B cell (primary cell): ENCODE measurements at places on chromosomes 2 and 18. TPM values are rescaled to one million over a fixed set of nuclear protein-coding genes. Genes with fewer than 3 reads are reported as not detected.

AFF3 gene
- 826 and 830 TPM in 2 replicates for total RNA-seq

IL1RL2 gene
- not detected in 2 replicates for total RNA-seq

- H3K27ac ChIP-seq, result no peak overlapping the region
- no peaks in the 10 kb centered on the region for H3K4me1 ChIP-seq
- DNase-seq, result no peak
- no peaks in the 10 kb centered on the region for H3K27me3 ChIP-seq
- H3K36me3 ChIP-seq, result no peaks in the 10 kb centered on the region
Measured at GRCh38 chr18:23903971-23904370, 110.6 kb upstream of the TTC39C start.

DNA sequence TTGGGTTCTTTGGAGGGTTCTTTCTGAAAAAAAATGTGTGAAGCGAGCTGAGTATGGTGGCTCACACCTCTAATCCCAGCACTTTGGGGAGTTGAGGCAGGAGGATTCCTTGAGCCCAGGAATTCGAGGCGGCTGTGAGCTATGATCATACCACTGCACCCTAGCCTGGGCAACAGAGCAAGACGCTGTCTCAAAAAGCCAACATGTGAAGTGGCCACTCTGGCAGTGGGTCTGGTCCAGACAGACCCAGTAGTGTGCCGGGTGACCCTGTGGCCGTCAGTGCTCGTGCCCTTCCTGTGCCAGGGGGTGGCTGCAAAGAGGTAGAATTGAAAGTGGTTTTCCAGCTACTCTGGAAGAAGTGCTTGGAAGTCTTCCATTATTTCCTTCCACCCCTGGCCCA is 11.6 kb downstream of the KLF11 start:
- peak; percentile 4 for DNase-seq
- no peak overlapping the region for H3K27ac ChIP-seq
- no peak overlapping the region for H3K4me3 ChIP-seq
- H3K27me3 ChIP-seq, result no peaks in the 10 kb centered on the region
- H3K36me3 ChIP-seq, result peaks cover 7% of the 10 kb centered on the region

GRCh38 chr2:10776231-10776977 is 36.2 kb downstream of the PDIA6 start:
- H3K27ac ChIP-seq, result no peak overlapping the region
- H3K27me3 ChIP-seq, result no peaks in the 10 kb centered on the region
- DNase-seq, result no peak
- H3K4me1 ChIP-seq, result no peaks in the 10 kb centered on the region
- no peak overlapping the region for H3K4me3 ChIP-seq

ASAP2 gene
- total RNA-seq, result not detected in 2 replicates

ALK gene
- not detected in 2 replicates for total RNA-seq
